ENCODE measurements at places on chromosomes 3 and 15.

GRCh38 chr3:88150371-88150770, 612 bp downstream of the C3orf38 start:
- no peak for DNase-seq

GRCh38 chr15:74662064-74662860, 33.6 kb downstream of the EDC3 start:
- no peak for DNase-seq

GRCh38 chr3:122315619-122316018, 9.4 kb upstream of the CSTA start:
- DNase-seq = no peak

DNA sequence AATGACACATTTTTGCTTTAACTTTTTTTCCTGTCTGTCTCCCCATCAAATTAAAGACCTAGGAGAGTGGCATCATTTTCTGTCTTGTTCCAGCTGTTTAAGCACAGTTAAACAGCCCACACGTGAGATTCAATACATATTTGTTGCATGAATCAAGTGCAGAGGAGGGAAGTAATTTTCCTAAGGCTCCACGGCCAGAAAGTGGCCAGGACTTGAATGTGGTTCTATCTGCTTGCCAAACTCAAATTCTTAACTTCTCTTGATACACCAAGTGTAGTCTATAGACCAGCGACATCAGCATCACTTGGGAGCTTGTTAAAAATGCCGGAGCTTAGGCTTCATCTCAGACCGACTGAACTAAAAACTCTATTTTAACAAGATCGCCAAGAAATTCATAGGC, 724.8 kb upstream of the CFAP20DC start:
- no peak for DNase-seq

- DNase-seq = no peak
These were observed 713.9 kb upstream of the GBE1 start for GRCh38 chr3:82475306-82475705.

DNA sequence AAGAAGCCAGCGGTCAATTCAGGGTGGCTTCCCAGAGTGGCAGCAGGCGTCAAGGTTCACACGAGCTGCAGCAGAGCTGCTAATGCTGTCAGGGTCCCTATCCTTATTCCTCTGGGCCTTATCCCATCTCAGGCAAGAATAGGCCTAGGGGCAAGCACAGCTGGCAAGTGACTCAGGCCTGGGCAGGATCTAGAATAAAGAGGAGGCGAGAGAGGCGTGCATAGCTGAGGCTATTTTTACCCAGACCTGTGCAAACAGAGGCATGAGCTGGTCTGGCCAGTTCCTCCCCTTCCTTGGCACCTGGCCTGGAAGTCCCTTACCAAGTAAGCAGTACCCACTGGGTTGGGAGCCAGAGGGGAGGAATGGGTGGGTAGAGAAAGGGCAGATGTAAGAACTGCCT, 12.2 kb upstream of the VIPR1 start:
- DNase-seq = no peak

- DNase-seq = no peak
These were observed 26.2 kb downstream of the SEC62 start for GRCh38 chr3:169992781-169993180.

GRCh38 chr15:69725275-69725674, 272.7 kb downstream of the RPLP1 start:
- no peak for DNase-seq

GRCh38 chr3:14689247-14689980, 14.5 kb downstream of the C3orf20 start:
- DNase-seq = no peak

Measured in nucleus accumbens (tissue), 56 donors.